ENCODE measurements at places on chromosomes 13 and 19.

DNA sequence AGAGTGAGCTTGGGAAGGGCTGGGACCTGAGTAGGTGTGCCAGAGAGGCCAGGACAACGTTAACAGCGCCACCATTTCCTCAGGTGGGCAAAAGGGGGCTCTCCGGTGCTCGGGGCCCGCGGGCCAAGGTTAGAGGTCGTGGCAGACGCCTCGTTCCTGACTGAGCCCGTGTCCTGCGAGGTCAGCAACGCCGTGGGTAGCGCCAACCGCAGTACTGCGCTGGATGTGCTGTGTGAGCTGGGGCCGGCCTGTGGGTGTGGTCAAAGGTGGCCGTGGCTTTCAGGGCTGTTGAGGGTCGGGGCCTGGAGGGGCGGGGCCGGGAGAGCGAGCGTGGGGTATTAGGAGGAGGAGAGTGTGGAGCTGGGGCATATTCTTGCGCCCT is 3.7 kb downstream of the KIRREL2 start:
- DNase-seq, result no peak

- DNase-seq, result no peak
Observed at GRCh38 chr19:7578127-7578526, 17.5 kb upstream of the CAMSAP3 start.

DNA sequence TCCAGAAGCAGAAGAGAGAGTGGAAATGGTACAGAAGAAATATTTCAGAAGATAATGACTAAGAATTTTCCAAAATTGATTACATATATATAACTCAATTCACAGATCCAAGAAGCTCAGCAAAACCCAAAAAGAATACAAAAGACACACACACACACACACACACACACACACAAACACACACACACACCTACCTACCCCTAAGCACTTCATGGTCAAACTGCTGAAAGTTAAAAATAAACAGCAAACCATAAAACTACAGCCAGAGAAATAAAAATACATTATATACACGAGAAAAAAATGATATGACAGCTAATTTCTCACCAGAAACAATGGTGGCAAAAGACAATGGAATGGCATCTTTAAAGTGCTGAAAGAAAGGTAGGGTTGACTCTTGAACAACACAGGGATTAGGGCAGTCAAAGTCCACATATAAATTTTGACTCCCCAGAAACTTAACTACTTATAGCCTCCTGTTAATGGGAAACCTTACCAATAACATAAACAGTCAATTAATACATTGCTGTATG is 49.2 kb downstream of the DIAPH3 start:
- DNase-seq, result no peak

- no peak for DNase-seq
Observed at GRCh38 chr19:54208784-54209057, 8.1 kb downstream of the RPS9 start.

DNA sequence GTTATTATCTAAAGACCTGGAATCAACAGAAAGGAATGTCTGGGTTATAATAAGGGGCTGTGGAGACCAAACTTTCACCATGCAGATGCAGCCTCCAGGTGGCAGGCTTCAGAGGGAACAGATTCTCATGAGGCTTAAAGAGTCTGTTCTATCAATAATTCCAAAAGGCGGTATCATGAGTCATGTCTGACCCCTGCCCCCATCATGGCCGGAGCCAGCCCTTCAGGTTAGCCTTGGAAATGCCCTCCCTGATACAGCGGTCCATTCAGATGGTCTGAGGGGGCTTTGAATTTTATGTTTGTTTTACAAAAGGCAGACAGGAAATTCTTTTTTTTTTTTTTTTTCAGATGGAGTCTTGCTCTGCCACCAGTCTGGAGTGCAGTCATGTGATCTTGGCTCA is 21.7 kb upstream of the LAMP1 start:
- DNase-seq, result peak; percentile 67

DNA sequence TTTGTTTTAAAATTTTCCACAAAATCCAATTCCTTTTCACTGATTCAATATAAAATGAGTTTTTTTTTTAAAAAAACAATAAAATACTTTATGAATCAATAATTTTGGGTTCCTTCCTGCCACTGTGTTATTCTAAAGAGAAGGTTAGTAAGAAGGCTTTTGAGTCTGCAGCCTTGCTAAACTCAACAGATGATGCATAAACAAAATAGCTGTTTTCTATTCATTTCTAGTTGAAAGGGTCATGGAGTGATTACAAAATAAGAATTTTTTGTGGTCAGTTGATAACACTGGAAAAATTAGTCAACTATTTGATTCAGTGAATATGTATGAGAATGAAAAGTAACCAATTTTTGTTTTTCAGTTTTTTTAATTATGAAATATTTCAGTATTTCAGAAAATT is 169.9 kb downstream of the VWA8 start:
- no peak for DNase-seq

DNA sequence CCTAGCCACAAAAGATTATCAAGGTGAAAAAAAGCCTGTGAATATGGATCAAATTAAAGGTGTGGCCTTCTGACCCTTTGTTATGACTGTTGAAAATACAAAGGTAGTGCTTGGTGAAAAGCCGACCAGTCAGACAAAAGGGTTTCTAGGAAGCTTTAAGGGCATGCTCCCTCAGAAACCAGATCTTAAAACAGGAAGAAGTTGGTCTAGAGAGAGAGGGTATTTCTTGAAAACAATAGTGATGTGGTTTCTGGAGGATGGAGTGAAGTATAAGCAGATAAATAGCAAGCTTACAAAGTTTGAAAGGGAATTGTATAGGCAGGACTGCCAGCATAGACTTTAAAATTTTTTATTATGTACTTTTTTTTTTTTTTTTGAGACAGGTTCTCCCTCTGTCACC is 5.0 kb upstream of the EID2 start:
- DNase-seq, result no peak

GRCh38 chr19:5041168-5041912 is 72.4 kb downstream of the KDM4B start:
- no peak for DNase-seq

DNA sequence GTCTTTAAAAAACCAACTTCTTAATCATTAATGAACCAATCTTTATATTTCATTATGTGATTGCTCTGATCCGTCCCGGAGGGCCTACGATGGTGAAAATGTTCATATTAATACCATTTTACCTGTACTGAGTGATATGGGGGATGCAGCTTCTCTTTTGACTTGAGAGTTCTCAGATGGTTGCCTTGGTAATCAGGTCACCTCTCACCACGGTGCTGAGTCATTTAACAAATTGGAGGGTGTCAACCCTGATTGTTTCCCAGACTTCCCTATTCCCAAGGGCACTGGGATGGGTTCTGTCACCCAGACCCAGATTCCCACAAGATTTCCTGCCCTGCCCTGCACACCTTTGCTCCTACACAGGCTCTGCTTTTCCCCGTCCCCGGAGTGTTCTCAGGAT is 128.5 kb upstream of the TMTC4 start:
- DNase-seq, result no peak

- DNase-seq, result peak; percentile 63
Observed at GRCh38 chr13:27406178-27406939, 18.1 kb upstream of the GTF3A start.

GRCh38 chr19:5961969-5962945 is 15.7 kb downstream of the RANBP3 start:
- peak; percentile 81 for DNase-seq

DNA sequence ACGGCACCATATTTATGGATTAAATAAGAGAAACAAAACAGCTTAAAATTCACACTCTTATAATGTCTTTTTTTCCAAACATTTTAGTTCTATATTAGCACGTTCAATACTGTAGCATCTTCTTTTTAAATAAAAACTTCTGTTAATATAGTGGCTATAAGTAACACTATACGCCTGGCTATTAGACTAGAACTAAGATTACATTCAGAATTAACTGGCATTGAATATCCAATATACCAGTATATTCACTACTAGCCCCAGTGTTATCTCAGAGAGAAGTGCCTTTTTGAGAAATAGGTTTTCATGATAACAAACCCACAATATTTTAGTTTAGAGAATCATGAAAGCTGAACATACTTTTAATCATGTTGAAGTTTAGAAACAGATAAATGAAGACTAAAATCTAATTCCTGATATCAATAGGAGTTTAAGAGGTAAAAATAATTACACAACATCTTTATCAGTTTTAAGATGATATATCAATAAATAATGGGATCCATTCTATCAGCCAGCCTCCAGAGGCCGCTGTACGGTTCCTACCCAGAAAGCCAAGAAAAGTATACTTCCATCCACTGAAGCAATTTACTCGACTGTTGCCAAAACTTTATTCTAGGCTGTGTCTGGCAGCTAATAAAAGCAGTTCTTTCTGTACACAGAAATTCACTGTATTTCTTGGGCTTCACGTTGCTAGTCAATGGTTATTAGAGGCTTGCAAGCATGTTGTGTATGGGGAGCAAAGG is 1113.4 kb upstream of the MIR17HG start:
- DNase-seq, result no peak

GRCh38 chr19:50365434-50366306 is at the start of gene NAPSA:
Gene NAPSA, minus strand, starts transcription at chr19:50365639. Its CDS starts 18 bp downstream, at chr19:50365621.
- no peak for DNase-seq

DNA sequence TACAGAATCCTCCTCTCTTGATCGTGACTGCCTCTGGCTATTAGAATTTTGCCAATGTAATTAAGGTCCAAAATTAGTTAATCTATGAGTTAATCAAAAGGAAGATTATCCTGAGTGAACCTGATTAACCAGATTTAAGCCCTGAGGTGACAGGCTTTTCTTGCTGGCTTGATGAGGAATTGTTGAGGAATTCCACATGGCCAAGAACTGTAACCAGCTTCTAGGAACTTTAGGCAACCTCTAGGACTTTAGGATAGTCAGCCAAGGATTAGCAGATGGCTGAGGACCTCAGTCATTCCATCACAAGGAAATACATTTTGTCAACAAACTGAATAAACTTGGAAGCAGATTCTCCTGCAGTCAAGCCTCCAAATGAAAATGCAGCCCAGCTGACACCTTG is 84.8 kb downstream of the STOML3 start:
- DNase-seq, result no peak

DNA sequence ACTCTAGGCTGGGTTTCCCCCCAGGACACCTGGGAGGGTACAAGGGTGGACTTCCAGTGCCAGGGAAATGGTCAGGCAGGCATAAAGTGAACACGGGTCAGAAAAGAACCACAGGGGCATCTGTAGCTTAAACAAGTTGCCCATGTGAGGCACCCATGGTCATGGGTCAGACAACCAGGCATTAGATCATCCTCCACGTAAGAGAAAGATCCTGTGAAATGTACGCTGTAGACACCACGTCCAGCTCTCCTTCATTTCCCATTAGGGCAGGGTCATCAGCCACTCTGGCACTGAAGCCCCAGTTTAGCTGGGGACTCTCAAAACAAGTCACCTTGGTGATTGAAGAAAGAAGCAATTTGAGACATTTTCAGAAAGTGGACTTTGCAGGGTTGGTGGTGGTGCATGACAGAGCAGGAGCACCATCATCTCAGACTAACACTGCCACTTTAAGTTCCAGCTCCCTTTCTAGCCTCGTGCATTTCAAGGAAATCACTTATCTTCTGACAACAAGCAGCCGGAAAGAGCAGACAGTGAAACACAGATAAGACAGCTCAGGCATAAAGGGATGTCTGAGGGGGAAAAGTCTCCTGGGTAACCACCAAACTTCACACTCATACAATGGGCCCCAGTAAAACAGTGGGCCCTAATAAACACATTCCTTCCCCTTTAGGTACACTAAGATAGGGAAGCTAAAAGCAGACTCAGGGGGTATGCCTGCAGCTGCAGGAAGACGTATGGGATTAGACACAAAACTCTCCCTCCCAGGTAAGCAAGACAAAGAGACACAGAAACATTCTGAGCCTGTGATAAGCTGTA is 16.1 kb upstream of the SIGLEC6 start:
- DNase-seq, result no peak

DNA sequence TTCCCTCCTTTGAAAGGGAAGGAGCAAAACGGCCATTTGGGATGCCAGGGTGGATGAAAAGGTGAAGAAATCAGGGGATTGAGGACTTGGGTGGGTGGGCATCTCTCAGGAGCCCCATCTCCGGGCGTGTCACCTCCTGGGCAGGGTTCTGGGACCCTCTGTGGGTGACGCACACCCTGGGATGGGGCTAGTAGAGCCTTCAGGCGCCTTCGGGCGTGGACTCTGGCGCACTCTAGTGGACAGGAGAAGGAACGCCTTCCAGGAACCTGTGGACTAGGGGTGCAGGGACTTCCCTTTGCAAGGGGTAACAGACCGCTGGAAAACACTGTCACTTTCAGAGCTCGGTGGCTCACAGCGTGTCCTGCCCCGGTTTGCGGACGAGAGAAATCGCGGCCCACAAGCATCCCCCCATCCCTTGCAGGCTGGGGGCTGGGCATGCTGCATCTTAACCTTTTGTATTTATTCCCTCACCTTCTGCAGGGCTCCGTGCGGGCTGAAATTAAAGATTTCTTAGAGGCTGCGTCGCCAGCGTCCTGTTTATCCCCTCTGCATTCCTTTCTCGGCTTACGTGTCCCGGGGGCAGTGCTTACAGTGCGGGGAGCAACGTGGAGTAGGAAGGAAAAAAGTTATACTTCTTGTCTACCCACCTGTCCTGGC is 15.2 kb upstream of the S1PR4 start:
- DNase-seq, result peak; percentile 88

- DNase-seq, result peak; percentile 94
Observed at GRCh38 chr13:113411216-113412023, 41.9 kb downstream of the ADPRHL1 start.

GRCh38 chr13:63287926-63288325 is 1872.3 kb upstream of the PCDH20 start:
- DNase-seq, result no peak

GRCh38 chr13:33340631-33341030 is 55.1 kb upstream of the STARD13 start:
- DNase-seq, result peak; percentile 12

DNA sequence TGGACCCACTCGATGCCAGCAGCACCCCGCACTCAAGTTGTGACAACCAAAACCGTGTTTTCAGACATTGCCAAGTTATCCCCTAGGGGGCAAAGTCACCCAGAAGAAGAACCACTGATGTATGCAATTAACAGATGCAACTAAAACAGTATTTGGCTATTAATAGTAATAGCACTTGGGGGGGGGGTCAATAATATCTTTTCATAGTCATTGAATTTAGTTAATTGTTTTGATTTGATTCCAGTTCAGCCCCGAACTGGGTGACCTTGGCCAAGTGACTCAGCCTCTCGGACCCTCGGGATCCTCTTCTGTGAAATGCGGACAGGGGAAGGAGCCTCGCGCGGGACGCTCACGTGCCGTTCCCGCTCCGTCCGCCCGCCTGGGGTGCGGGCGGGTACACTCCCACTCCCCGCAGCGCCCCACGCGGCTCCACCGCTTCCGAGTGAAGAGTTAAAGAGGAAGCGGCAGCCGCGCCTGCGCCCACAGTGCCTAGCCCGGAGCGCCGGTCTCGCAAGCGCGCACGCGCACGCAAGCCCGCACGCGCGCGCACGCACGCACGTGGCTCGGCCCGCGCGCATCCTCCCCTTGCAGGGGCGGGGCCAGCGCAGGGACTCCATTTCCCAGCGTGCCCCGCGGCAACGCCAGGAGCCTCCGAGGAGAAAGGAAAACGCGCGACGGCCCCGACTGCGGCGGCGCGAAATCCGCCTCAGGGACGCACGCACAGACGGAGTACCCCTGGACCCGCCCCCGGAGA is 435 bp upstream of the DAZAP1 start:
- peak; percentile 98 for DNase-seq

- DNase-seq, result peak; percentile 63
Observed at GRCh38 chr19:39126312-39127187, 964 bp downstream of the PAK4 start.

GRCh38 chr13:33135097-33135496 is 118.9 kb downstream of the KL start:
- no peak for DNase-seq
